ENCODE measurements at places on chromosomes 3 and 15. TPM values are rescaled to one million over a fixed set of nuclear protein-coding genes. Genes with fewer than 3 reads are reported as not detected.

Gene UBA7
- total RNA-seq: 24.4 TPM

Gene LMAN1L
- 4.3 TPM for total RNA-seq

Gene ITPKA
- not detected for total RNA-seq

Gene TMEM266
- total RNA-seq: not detected

Gene PLSCR5
- not detected for total RNA-seq

Gene VPS13C
- 180 TPM for total RNA-seq

Gene GPR149
- total RNA-seq: not detected

- no peaks in the 10 kb centered on the region for H3K4me1 ChIP-seq
- no peak overlapping the region for H3K4me3 ChIP-seq
- no peak for DNase-seq
- H3K27me3 ChIP-seq: no peaks in the 10 kb centered on the region
- H3K27ac ChIP-seq: no peak overlapping the region
Measured at GRCh38 chr3:60792249-60792852, 458.9 kb downstream of the FHIT start.

- no peak overlapping the region for H3K27ac ChIP-seq
- peak; percentile 28 for DNase-seq
- H3K4me1 ChIP-seq: peaks cover 33% of the 10 kb centered on the region
- no peaks in the 10 kb centered on the region for H3K36me3 ChIP-seq
- no peaks in the 10 kb centered on the region for H3K27me3 ChIP-seq
Measured at GRCh38 chr15:70665599-70665998, 97.8 kb downstream of the UACA start.

DNA sequence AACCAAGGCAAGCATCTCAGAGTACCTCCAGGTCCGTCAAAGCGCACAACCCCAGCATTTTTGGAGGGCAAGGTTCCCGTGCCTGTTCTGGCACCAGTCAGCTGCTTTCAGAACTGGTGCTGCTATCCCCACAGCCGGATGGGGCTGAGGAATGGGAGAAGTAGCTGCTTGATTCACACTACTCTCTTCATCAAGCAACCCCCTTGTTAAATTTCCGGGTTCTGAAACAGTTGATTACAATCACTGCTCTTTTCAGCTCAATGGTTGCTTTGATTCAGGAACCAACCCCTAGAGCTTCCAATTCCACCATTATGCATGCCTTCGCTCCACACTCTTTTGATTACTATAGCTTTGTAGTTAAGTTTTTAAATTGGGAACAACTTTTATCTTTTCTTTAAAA lies 12.3 kb upstream of the UBA7 start:
- DNase-seq: no peak
- H3K4me3 ChIP-seq: no peak overlapping the region
- H3K36me3 ChIP-seq: no peaks in the 10 kb centered on the region
- H3K4me1 ChIP-seq: no peaks in the 10 kb centered on the region
- no peaks in the 10 kb centered on the region for H3K27me3 ChIP-seq
- H3K27ac ChIP-seq: no peak overlapping the region

- no peaks in the 10 kb centered on the region for H3K27me3 ChIP-seq
- no peak overlapping the region for H3K27ac ChIP-seq
- H3K4me1 ChIP-seq: peaks cover 11% of the 10 kb centered on the region
- H3K4me3 ChIP-seq: no peak overlapping the region
- DNase-seq: no peak
- H3K36me3 ChIP-seq: no peaks in the 10 kb centered on the region
Measured at GRCh38 chr15:63517628-63518027, 13.2 kb downstream of the USP3 start.

- H3K27me3 ChIP-seq: no peaks in the 10 kb centered on the region
- DNase-seq: peak; percentile 75
- H3K4me1 ChIP-seq: no peaks in the 10 kb centered on the region
- H3K27ac ChIP-seq: no peak overlapping the region
- H3K36me3 ChIP-seq: no peaks in the 10 kb centered on the region
Measured at GRCh38 chr15:99361545-99362185, 110.4 kb downstream of the LRRC28 start.

- H3K4me1 ChIP-seq: peaks cover 22% of the 10 kb centered on the region
- no peak overlapping the region for H3K27ac ChIP-seq
- DNase-seq: no peak
Measured at GRCh38 chr15:67957435-67958132, 96.5 kb upstream of the PIAS1 start.

- peaks cover 14% of the 10 kb centered on the region for H3K4me1 ChIP-seq
- DNase-seq: no peak
- no peaks in the 10 kb centered on the region for H3K27me3 ChIP-seq
- no peak overlapping the region for H3K4me3 ChIP-seq
- no peaks in the 10 kb centered on the region for H3K36me3 ChIP-seq
Measured at GRCh38 chr3:146550743-146551510, 6.5 kb upstream of the PLSCR1 start.

DNA sequence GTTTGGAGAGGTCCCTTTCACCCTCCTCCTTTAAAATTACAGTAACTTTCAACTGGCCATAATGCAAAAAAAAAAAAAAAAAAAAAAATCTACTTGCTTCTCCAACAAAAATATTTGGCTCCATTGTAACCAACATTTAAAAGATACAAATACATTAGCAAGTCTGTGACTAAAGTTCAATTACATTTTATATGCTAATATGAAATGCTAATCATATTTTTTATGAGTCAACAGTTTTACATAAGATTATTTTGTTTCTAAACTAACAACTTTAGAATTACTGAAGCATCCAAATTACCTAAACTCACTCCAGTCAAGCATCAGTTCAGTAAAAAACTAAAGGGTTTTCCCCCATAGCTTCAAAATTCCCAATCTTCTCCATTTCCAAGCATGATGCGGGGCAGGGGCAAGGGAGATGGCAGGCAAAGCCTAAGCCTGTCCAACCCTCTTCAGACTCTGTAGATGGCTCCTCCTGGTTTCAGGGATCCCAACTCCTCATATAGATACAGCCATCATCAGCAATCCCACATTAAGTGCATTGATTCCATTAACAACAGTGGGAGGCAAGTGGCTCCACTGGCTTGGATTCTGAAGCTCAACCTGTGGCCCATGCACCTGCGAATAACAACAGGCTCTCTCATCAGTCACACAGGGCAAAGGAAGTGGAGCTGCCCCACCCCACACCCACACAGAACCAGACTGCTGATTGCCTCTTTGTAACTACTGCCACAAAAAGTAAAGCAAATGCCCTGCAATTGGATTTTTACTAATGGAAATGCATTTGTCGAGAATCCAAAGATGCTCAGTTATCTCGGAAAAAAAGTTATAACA lies 15.0 kb downstream of the SFMBT1 start:
- H3K4me1 ChIP-seq: no peaks in the 10 kb centered on the region
- DNase-seq: no peak
- no peaks in the 10 kb centered on the region for H3K36me3 ChIP-seq
- no peak overlapping the region for H3K27ac ChIP-seq
- H3K4me3 ChIP-seq: no peak overlapping the region

DNA sequence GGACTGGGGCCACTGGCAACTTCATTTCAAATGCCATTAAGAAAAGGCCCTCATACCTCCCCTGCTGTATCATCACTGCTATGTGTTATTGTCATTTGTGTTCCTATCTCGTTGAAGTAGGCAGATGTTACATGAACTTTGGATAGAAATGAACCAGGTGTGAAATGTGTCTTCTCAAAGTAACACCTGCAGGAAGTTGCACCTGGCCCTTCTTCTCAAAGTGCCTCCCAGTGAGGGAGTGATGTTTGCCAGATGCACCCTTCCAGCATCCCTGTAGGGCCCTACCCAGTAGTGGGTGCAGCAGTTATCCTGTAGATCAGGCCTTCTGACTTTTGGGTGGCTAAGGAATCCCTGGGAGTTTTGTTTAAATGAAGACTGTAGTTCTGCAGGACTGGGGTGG lies 197.7 kb upstream of the CTNNB1 start:
- H3K4me3 ChIP-seq: no peak overlapping the region
- no peaks in the 10 kb centered on the region for H3K27me3 ChIP-seq
- no peak overlapping the region for H3K27ac ChIP-seq
- no peak for DNase-seq

DNA sequence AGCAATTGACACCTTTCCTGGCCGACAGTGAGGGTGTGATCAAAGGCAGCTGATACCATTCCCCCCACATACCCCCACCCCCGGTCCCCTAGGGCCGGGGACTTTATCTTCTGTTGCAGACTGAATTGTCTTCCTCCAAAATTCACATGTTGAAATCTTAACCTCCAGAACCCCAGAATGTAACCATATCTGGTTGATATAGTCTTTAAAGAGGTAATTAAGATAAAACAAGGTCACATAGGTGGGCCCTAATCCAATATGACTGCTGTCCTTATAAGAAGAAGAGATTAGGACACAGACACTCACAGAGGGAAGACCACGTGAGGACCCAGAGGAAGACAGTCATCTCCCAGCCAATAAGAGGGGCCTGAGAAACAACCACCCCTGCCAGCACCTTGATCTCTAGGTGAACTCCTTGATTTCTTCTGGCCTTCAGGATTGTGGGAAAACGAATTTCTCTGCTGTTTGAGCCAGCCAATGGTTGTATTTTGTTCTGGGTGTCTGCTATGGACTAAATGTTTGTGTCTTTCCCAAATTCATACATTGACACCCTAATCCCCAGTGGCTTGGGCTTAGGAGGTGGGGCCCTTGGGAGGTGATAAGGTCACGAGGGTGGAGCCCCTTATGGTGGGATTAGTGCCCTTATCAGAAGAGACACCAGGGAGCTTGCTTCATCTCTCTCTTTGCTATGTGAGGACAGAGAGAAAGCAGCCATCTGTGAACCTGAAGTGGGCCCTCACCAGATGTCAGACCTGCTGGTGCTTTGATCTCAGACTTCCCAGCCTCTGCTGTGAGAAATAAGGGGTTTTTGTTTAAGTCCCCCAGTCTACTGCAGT lies 144.0 kb downstream of the CHSY1 start:
- no peak overlapping the region for H3K27ac ChIP-seq
- DNase-seq: no peak
- no peaks in the 10 kb centered on the region for H3K4me1 ChIP-seq
- H3K4me3 ChIP-seq: no peak overlapping the region
- no peaks in the 10 kb centered on the region for H3K36me3 ChIP-seq

GRCh38 chr3:160784853-160785252 lies 28.8 kb downstream of the PPM1L start:
- H3K27ac ChIP-seq: no peak overlapping the region
- no peak overlapping the region for H3K4me3 ChIP-seq
- H3K36me3 ChIP-seq: no peaks in the 10 kb centered on the region
